Adipose tissue (tissue), 3 donors: ENCODE measurements at places on chromosomes 16 and 17. TPM values are rescaled to one million over a fixed set of nuclear protein-coding genes. Genes with fewer than 3 reads are reported as not detected.

The CDH8 gene
- polyA plus RNA-seq, result not detected

The CHST4 gene
- 0.07 TPM for polyA plus RNA-seq

The IL21R gene
- not detected for polyA plus RNA-seq

The VASN gene
- polyA plus RNA-seq, result 13.3 TPM

The ACSM2B gene
- 0.16 TPM for polyA plus RNA-seq

The TMEM88 gene
- polyA plus RNA-seq, result 85.7 TPM

The OR1F1 gene
- not detected for polyA plus RNA-seq

The NTN1 gene
- polyA plus RNA-seq, result 3.7 TPM

The TBC1D3G gene
- polyA plus RNA-seq, result 6.2 TPM

The CACNG5 gene
- polyA plus RNA-seq, result 0.12 TPM

The NEUROD2 gene
- polyA plus RNA-seq, result not detected

The SOX15 gene
- polyA plus RNA-seq, result 0.46 TPM

The MMP2 gene
- 181 TPM for polyA plus RNA-seq

The AURKB gene
- 2.5 TPM for polyA plus RNA-seq

The JPT1 gene
- 56.7 TPM for polyA plus RNA-seq

The SLC22A31 gene
- not detected for polyA plus RNA-seq

The CDH1 gene
- polyA plus RNA-seq, result 4.6 TPM

The CFAP119 gene
- 1.5 TPM for polyA plus RNA-seq

The CLDN9 gene
- polyA plus RNA-seq, result not detected

The SPDYE4 gene
- polyA plus RNA-seq, result not detected

The TCAP gene
- 11.5 TPM for polyA plus RNA-seq

The HIGD1B gene
- 16.2 TPM for polyA plus RNA-seq

The OTOP2 gene
- polyA plus RNA-seq, result not detected

The CDT1 gene
- 0.60 TPM for polyA plus RNA-seq

The GP1BA gene
- 0.04 TPM for polyA plus RNA-seq

The ZNF319 gene
- 2.5 TPM for polyA plus RNA-seq

The ZNF423 gene
- 15.4 TPM for polyA plus RNA-seq

The CAVIN1 gene
- 517 TPM for polyA plus RNA-seq

The ABCA9 gene
- polyA plus RNA-seq, result 21.1 TPM

The NOG gene
- 0.90 TPM for polyA plus RNA-seq

The HID1 gene
- 26.3 TPM for polyA plus RNA-seq

The KCNH4 gene
- polyA plus RNA-seq, result 0.56 TPM

The OXLD1 gene
- polyA plus RNA-seq, result 51.2 TPM

The ACE gene
- 2.2 TPM for polyA plus RNA-seq
